Stimulated activated CD8-positive, alpha-beta memory T cell treated with anti-CD3 and anti-CD28 coated beads, Interleukin-4, amount 100 ng/mL, for 1 hour (primary cell): ENCODE measurements at places on chromosomes 1 and 21.

GRCh38 chr1:183195142-183195574 lies 9.1 kb downstream of the LAMC2 start:
- no peak for DNase-seq

DNA sequence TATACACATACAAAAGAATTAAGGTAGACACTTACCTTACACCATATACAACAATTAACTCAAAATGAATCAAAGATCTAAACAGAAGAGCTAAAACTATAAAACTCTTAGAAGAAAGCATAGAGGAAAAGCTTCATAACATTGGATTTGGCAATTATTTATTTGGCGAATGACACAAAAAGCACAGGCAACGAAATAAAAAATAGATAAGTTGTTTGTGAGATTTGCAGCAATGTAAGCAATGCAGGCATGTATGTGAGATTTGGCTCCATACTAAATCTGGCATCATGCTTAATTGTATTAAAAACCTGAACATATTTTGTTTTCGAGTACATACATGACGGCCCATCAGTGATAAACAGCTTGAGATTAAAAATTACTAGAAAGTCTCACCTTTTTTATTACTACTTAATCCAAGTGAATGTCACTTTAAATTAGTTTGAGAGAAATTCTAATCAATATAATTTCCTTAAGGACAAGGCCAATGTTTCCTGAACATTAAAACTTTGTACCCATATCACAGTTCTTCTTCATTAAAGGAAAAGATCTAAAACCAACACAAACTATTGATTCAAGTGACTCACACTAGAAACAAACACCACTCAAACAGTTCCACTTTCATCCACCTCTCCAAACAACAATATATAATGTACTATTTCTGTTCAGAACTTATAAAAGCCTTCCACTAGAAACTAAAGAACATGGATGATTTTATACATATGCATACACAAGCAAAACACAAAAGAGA lies 23.1 kb upstream of the TMEM125 start:
- DNase-seq, result no peak

DNA sequence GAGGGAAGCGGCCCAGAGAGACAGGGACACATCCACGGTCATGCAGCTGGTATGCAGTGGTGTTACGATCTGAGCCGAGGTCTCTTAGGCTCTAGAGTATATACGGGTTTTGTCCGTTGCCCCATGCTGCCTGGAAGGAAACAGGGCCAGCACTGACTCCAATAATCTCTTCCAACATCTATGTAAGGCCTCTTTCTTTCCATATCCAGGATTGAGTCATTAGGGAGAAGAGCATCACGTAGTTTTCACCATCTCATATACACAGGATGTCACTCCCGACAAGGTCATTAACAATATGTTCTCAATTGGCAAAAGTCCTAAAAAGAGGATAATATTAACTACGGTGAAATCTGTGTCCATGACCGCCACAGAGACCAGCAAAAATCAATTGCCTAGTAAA lies 4.4 kb downstream of the C8B start:
- DNase-seq, result no peak

- DNase-seq, result no peak
Measured at GRCh38 chr1:241702442-241703373, 50.6 kb downstream of the WDR64 start.

GRCh38 chr1:41387667-41388091 lies 26.4 kb downstream of the FOXO6 start:
- no peak for DNase-seq

- no peak for DNase-seq
Measured at GRCh38 chr1:228340686-228341449, 65.8 kb downstream of the TRIM11 start.

DNA sequence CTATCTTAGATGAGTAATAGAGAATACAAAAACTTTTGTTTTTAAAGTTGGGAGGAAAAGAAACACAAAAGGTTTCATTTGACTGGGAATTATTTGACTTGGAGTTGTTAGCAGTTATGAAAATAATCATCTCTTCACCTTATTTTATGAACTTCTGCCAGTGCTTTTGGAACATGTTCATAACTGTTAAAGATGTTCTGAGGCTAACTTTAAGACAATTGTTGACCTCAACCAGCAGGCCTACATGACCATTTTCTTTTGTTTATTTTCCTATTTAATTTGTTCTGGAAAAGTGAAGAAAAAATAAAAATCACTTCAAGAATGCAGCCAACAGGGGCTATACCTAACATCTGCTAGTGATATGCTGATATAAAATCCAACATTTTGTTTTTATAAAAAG lies 37.4 kb downstream of the JAM2 start:
- no peak for DNase-seq

DNA sequence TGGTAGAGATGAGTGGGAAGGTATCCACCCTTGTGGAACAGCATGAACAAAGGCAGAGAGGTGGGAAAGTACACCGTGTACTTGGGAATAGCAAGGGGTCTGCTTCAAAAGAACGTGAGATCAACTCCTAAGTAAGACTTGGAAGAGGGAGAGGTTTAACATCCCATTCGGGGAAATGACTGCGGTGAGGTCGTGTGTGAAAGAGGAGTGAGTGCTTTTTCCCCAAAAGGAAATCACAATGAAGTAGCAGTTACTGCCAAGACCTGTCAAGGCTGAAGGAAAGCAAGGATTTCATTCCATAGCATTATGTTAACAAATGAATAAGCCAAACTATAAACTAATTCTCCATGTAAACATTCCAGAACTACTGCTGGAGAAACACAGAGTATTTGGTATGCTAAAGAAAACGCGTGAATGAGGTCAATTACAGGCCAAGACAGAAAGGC lies 20.0 kb upstream of the SYDE2 start:
- no peak for DNase-seq

DNA sequence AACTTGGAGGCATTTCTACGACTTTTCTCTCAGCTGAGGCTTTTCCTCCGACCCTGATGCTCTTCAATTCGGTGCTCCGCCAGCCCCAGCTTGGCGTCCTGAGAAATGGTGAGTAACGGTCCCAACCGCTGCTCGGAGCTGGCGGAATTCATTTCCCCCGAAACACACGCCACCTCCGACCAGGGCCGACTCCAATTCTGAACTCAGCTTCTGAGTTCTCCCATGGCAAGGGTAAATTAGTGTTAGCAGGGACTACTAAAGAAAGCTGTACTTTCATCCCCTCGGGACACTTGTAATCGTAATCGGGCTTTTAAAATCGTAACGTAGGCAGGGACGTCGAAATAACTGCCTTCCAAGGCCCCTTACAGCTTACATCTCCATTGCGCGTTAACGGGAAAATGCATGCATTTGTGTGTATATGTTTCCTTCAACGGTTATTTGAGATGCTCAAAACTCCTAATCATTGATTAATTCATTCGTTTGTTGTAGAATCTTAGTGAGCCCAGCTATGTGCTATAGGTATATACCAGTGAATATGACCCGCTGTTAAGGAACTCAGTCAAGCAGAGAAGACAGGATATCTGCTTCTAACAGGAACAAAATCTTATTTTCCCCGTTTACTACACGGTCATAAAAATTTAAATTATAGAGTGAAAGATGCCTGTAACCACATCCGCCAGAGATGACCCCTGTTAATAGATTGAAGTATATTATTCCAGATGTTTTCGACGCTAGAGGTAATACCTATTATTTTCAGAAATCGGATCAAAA lies 472 bp downstream of the DTL start:
- no peak for DNase-seq

- no peak for DNase-seq
Measured at GRCh38 chr1:156815961-156816422, 656 bp downstream of the SH2D2A start.

GRCh38 chr1:172393354-172393753 lies 27.1 kb upstream of the C1orf105 start:
- DNase-seq, result no peak

DNA sequence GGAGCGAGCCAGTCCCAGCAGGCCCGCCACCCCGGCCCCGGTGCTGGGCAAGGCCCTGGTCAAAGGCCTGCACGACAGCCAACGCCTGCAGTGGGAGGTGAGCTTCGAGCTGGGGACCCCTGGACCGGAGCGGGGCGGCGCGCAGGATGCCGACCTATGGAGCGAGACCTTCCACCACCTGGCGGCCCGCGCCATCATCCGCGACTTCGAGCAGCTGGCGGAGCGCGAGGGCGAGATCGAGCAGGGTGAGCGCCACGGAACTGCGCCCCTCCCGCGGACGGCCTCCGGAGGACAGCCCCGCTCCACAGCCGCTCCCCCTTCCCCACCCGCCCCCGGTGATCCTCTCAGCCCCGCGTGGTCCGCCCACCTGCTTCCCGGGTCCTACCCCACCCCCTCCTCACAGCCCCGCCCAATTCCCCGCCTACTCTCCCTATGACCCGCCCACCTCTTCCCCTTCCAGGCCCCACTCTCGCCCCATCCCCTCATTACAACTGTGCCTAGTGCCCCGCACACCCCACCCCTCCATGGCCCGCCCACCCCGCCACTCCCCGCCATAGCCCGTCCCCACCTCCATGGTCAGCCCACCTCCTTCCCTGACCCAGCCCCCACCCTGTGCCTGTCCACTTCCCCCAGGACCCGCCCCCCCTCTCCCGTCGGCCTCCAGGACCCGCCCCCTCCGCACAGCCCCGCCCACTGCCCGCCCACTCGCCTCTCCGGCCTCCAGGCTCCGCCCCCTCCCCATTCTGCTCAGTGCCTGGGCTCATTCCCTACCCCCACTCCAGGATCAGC lies 52.7 kb downstream of the VWA5B1 start:
- no peak for DNase-seq

GRCh38 chr1:32709075-32709474 lies 6.5 kb upstream of the SYNC start:
- DNase-seq, result no peak

GRCh38 chr21:44666401-44667320 lies at the start of gene KRTAP12-2:
Gene KRTAP12-2, minus strand, starts transcription at chr21:44666927. Its CDS starts 41 bp downstream, at chr21:44666886.
- DNase-seq, result no peak

DNA sequence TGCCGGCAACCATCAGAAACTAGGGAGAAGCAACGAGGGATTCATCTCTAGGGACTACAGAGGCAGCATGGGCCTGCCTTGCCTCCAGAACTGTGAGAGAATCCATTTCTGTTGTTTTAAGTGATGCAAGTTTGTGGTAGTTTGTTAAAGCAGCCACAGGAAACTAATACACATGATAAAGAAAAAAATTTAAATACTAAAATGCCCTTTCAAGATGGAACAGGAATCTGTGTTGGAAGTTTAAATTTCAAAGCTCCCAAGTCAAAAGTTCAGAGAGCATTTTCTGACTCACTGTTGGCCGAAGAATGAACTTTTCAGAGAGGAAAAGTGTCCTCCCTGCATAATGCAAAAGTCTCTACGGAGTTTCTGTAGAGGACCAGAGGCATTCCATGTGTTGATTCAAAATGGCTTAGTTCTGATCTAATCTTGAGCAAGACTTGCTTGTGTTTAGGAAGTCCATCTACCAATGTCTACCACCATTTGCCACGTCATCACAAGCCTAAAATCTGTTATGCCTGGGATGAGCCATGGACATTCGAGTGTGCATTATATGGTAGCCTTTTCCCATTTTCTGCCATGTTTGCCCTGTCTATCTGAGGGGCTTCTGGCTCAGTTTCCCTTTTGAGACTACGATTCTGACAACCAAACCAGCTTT lies 22.4 kb upstream of the ARHGAP29 start:
- DNase-seq, result no peak

DNA sequence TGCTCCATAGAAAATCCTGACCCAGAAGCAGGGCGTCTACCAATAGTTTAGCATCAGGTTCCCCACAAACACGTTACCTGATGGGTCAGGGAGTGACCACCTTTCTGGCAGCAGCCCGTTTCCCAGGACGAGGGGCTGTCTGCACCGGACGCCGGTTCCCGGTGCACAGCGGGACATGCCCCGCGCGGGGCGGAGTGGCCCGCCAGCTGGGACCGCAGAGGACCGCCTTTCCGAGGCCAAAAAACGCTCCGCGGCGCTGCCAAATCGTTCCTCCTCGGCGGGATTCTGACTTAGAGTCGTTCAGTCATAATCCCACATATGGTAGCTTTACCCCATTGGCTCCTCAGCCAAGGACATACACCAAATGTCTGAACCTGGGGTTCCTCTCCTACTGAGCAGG lies 126.1 kb downstream of the LIPI start:
- no peak for DNase-seq

DNA sequence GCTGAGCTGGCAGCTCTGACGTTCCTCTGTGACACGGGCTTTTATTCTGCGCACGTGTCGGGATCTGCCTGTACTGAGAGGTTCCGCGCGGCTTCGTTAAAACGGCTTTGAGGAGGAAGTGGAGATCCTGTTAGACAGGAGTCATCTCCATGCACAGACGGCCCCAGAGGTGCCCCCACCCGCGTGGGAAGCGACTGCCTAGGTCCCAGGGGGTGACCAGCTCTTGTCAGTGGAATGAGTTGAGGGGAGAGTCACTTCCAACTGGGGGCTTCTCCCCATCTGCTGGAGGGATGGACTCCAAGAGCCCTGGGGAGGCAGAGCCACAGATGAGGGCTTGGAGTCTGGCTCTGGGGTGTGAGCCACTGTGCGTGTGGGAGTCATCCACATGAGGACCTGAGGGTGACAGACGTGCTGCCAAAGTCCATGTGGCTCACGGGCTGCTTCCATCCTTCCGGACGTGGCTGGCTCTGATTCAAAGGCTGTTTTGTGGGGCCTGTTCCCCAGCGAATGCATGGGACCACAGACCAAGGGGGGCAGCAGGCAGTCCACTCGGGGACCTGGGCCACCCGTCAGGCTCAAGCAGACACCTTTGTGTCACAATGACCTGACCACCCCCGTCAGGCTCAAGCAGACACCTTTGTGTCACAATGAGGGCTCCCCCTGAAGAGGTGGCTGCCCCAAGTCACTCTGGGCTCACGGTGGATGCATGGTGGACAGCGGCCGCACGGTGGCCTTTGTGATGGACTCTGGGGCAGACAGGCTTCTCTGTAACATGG lies 26.8 kb downstream of the PTTG1IP start:
- no peak for DNase-seq

- no peak for DNase-seq
Measured at GRCh38 chr21:18430341-18430740, 26.8 kb upstream of the TMPRSS15 start.

DNA sequence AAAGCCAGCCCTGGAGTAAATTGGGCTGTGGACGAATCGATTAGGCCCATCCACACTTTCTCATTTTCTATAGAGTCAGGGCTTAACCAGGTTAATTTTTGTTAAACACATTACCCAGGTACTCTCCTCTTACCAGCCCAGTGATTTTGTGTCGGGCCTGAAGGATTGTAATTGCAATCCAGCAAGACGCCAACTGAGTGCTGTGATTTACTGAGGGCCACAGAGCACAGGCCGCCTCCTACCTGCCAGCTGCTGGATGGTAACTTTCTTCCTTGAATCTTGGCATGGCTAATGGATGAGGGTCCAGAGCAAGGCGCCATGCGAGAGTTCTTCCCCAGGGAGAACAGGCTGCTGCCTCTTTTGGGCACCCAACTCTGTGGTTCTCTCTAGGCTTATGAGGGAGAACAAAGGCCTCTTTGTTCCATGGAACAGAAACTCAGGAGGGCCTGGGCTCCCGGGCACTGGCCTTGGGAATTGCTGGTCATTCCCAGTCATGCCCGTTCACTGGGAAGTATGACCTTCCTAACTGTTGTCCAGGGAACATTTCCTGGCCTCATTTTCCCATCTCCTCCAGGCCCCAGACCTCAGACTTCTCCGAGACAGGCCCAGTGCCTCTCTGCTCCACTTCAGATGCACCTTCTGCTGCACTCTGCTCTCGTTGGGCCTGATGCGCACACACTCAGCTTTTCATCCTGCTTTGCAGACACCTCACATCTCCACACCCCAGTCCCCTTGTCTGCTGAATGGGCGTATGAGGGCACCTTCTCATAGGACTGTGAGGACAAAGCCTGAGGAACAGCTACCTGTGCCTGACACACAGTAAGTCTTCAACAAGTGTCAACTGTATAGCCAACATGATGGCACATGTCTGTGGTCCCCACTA lies 57.3 kb downstream of the SYF2 start:
- no peak for DNase-seq
